Activated T-helper 1 cell treated with anti-CD3 and anti-CD28 coated beads, Interleukin-2, amount 50 U/mL, for 16 hours (primary cell): ENCODE measurements at places on chromosomes 4 and X.

GRCh38 chr4:165763640-165764039 is 109.4 kb upstream of the TLL1 start:
- no peak for DNase-seq

GRCh38 chr4:1410491-1411325 is 4.5 kb upstream of the NKX1-1 start:
- DNase-seq: no peak

DNA sequence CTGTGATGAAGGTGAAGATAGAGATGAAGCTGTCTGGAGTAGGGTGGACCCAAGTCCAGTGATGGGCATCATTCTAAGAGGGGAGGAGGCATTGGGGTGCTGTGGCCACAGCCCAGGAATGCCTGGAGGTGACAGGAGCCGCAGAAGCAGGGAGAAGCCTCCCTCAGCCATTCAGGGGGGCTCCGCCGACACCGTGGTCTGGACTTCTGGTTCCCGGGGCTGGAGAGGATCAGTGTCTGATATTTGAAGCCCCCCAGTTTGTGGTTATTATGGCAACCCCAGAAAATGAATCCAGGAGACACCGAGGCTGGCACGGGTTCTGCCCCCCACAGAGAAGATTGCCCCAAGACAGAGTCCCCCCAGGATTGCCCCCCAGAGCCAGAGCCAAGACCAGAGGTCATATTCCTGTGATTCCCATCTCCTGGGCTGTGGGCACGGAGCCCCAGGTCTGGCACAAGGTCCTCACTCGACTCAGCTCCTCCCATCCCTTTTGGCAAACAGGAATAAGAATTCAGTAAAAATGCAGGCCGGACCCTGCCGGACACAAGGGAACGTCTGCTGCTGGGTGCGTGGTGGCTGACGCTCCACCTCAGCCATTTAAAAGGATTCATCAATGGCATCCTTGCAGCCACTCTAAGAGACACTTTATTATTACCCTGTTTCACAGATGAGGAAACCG is 116.6 kb downstream of the CPZ start:
- no peak for DNase-seq

GRCh38 chr4:183636503-183636902 is 22.5 kb downstream of the RWDD4 start:
- no peak for DNase-seq

DNA sequence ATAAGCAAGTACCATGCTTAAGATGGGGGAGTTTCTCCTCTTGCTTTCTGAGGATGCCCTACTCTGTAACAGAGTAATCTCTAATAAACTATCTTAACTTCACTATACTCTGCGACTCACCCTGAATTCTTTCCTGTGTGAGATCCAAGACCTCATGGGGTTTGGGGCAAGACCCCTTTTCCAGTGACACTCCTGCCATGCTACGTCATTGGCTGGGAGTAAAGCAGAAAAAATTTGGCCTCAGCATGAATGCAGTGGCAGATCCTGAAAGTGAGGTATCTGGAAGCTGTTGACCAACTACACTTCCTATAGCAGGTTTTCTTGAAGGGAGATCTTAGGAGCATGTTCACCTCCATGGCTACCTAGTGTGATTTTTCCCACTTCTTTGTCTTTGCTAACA is 109.1 kb upstream of the MED14 start:
- no peak for DNase-seq

- no peak for DNase-seq
These were observed 841.9 kb downstream of the PCDH18 start for GRCh38 chr4:136690360-136690759.

GRCh38 chr4:152293527-152293926 is 242.4 kb downstream of the FBXW7 start:
- no peak for DNase-seq

GRCh38 chrX:28910487-28910886 is 323.2 kb downstream of the IL1RAPL1 start:
- DNase-seq: no peak

DNA sequence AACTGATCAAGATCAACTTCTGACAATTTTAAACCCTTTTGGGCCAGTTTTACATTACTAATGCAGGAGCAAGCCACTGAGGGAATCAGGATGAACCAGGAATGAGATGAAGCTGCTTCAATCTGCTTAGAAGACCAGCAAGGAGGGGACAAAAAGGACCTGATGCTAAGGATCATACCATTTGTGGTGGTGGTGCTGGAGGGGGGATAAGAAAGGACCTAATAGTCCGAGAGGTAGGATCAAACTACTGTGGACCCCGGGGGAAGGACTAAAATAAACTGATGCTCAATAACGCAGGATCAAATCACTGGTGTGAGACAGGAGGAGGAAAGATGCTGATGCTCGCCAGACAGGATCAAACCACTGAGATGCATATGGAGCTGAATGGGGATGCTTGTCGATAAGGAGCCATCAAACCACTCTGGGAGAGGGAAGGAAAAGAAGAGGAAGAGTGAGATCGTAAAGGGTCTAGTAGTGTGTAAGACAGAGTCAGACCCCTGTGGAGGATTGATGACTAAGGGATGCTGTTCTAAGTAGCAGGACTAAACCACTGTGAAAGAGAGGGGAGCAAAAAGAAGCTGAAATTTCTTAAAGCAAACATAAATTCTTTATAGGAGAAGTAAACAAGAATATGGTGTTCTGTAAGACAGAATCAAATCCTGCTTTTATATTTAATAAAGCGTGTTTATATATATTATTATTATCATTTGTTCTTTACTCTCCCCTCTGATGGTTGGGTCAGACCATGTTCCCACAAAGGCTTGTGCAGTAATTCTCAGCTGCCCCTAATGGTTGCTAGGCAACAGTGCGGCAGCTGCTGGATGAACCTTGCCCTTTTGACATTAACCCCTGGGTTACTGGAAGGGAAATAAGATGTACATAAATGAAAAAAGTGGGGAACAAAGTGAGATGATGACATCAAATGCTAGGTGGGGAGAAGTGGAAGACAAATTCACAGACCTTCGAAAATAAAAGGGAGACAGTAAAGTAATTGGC is 432.5 kb upstream of the FGF16 start:
- no peak for DNase-seq

DNA sequence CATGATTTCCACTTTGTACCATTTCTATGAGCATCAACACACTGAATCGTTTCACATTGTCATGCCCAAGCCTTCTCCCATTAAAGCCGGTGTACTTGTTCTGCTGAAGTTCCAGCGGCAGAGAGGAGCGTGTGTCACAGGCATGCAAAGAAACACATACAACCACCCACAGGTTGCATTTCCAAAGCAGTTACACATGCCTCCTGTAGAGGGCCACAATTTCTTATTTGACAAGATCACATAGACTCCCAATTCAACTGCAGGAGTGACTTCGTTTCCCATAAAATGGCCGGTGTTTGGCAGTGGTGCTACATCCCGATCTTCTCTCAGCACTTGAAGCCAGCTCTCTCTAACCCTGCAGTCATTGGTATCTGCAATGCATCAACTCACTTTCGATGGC is 992.6 kb downstream of the NLGN4X start:
- DNase-seq: no peak

DNA sequence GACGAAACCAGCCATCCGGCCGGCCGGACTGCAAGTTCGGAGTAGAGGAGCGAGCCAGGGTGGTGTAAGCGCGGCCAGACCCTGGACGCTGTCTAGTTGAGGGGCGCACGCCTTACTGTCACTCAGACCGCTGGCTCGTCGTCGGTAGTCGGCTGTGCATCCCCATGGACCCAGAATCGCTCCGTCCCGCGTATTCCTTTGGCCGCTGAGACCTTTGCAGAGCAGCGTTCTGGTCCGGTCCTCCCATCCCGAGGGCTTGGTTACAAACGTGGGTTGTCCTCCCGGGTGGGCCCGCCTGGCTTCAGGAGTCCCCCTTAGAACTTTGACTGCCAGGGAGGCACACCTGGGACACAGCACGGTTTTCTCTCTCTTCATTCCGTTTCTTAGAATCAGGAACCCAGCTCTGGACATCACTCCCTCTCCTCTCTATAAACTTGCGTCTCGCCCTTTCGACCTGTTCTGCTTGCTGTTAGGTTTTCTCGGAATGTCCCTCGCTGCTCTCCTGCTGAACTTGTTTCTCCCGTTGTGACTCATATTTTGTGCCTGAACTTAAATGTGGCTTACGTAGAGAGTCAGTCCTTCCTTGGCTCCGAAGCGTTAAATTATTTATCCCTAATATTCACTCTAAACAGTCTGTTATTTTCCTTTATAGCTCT is 672 bp downstream of the PGM2 start:
- no peak for DNase-seq

- no peak for DNase-seq
These were observed 24.5 kb downstream of the WDR17 start for GRCh38 chr4:176090115-176090514.
